ENCODE measurements at places on chromosomes 12 and 14. TPM values are rescaled to one million over a fixed set of nuclear protein-coding genes. Genes with fewer than 3 reads are reported as not detected.

- no peaks in the 10 kb centered on the region for H3K36me3 ChIP-seq
- no peak overlapping the region for H3K4me3 ChIP-seq
- H3K27ac ChIP-seq, result no peak overlapping the region
- no peaks in the 10 kb centered on the region for H3K27me3 ChIP-seq
Measured at GRCh38 chr12:72888693-72889092, 616.5 kb downstream of the TRHDE start.

GRCh38 chr14:88348546-88348945 lies 25.5 kb upstream of the KCNK10 start:
- H3K27ac ChIP-seq, result no peak overlapping the region
- H3K36me3 ChIP-seq, result no peaks in the 10 kb centered on the region
- DNase-seq, result no peak
- H3K4me3 ChIP-seq, result no peak overlapping the region

Gene PMCH
- 3.1 TPM for total RNA-seq

Gene KLRC2
- not detected for total RNA-seq

Data from activated T-helper 1 cell treated with anti-CD3 and anti-CD28 coated beads, Interleukin-12 subunit alpha, Interleukin-12 subunit beta, Interleukin-2, Interleukin-4 antibody, amounts not matched to agents 30 ng/mL and 10 ng/mL and 1 ng/mL, durations not matched to agents 14 hours and 24 hours and 36 hours (primary cell).